A172 (cell line): ENCODE measurements at places on chromosomes 16 and 17. TPM values are rescaled to one million over a fixed set of nuclear protein-coding genes. Genes with fewer than 3 reads are reported as not detected.

GRCh38 chr17:50779747-50780353 lies 12.5 kb upstream of the ANKRD40CL start:
- DNase-seq, result no peak

- peak; percentile 60 for DNase-seq
These were observed 542 bp downstream of the SLC39A11 start for GRCh38 chr17:73091770-73092522.

ENGASE gene
- total RNA-seq, result 8.8 and 9.1 TPM in 2 replicates

CDR2L gene
- 24.0 and 26.6 TPM in 2 replicates for total RNA-seq

NETO2 gene
- total RNA-seq, result 19.9 and 34.5 TPM in 2 replicates

DNA sequence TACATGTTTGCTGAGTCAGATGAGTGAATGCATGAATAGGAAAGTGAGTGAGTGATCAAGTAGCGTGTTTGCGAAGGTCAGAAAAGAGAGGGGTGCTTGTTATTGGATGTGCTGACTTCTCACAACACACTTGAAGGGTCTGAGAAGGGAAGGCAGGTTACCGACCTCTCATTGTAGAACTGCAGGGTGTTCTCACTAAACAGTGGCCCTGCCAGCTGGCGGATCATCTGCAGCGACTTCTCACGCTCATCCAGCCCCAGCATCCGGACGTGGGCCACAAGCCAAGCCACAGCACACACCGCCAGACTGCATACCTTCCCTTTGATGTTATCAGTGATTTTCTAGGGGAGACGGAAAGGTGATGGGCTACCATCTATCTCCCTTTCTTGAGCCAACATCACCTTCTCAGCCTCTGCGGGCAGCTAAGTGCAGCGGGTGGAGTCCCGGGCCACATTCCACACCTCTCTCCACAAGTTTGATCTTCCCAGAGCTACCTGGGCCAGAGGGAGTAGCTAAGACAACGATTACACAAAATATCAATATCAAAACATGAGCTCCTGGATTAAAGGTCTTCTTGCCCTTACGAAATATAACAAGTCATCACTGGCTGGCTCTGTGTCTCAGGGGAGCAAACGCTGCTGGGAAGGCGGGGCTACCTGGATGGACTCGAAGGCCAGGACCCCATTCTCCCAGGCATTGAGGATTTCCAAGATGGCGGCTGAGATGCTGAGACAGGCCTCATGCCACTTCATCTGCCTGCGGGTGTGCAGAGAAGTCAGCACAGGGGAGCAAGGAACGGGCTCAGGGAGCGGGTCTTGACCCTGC lies 11.0 kb downstream of the CSF3 start:
- peak; percentile 52 for DNase-seq

GRCh38 chr16:16029431-16030011 lies 80.1 kb downstream of the ABCC1 start:
- DNase-seq, result no peak

SIRT7 gene
- total RNA-seq, result 34.9 and 47.0 TPM in 2 replicates

GRCh38 chr17:6667516-6667915 lies 16.0 kb downstream of the C17orf100 start:
- no peak for DNase-seq

ARHGAP23 gene
- 48.9 and 68.6 TPM in 2 replicates for total RNA-seq

GRCh38 chr16:28910086-28911031 lies 14.7 kb downstream of the RABEP2 start:
- peak; percentile 62 for DNase-seq

DNA sequence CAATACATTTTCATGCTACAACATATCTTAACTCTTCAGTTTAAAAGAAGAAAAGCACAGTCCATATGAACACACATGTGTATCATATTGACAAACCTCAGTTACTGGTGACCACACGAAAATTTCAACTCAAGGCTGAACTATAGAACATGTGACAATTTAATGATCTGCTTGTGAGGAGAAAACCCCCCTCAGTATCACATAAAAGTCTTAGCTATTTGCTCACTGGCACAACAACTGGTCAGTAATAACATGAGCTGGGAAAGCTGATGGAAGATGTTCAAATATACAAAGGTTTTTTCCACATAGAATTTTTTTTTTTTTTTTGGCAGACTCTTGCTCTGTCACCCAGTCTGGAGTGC lies 19.5 kb downstream of the ZNF652 start:
- no peak for DNase-seq

DNA sequence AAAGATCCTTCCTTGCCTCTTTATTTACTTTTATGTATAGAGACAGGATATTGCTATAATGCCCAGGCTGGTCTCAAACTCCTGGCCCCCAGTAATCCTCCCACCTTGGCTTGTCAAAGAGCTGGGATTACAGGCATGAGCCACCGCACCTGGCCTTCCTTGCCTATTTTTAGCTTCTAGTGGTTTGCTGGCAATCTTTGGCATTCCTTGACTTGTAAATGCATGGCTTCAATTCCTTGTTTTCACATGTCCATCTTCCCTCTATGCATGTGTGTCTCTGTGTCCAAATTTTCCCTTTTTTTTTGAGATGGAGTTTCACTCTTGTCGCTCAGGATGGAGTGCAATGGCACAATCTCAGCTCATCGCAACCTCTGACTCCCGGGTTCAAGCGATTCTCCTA lies 22.5 kb downstream of the HEXIM2 start:
- DNase-seq, result no peak

LRRC36 gene
- not detected in 2 replicates for total RNA-seq

GRCh38 chr16:14427371-14427948 lies 202.6 kb downstream of the PARN start:
- DNase-seq, result peak; percentile 87

ABCC12 gene
- not detected in 2 replicates for total RNA-seq

NRN1L gene
- total RNA-seq, result not detected in 2 replicates

- no peak for DNase-seq
These were observed 36.1 kb upstream of the SLC25A19 start for GRCh38 chr17:75325348-75325747.

TP53TG3F gene
- not detected in 2 replicates for total RNA-seq

LCAT gene
- total RNA-seq, result 4.9 and 16.7 TPM in 2 replicates

DNA sequence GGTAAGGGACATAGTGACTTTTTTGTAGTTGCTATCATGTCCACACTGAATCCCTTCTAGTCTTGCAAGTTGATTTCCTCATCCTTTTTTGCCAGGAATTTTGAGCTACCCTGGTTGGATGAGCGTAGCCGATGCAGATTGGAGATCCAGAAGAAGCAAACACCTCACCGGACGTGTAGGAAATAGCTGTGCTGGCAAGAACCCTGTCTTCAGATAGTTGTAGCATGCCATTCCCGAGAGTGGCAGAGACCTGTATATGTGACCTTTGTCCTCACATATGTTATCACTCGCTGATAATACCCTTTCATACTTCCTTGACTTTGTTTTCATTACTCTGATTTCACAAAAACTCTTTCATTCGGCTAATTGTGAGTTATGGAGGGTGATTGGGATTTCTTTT lies 6.2 kb upstream of the CASC3 start:
- DNase-seq, result no peak

DNA sequence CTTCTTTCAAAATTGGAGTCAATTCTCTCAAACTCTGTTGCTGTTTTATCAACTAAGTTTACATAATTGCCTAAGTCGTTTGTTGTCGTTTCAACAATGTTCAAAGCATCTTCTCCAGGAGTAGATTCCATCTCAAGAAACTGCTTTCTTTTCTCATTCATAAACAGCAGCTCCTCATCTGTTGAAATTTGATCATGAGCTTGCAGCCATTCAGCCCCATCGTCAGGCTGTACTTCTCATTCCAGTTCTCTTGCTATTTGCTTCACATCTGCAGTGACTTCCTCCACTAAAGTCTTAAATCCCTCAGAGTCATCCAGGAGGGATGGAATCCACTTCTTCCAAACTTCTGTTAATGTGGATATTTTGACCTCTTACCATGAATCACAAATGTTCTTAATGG lies 230.6 kb downstream of the IRF8 start:
- no peak for DNase-seq

- DNase-seq, result no peak
These were observed 29.6 kb downstream of the SGSM2 start for GRCh38 chr17:2366747-2367494.

RNF222 gene
- not detected in 2 replicates for total RNA-seq

CLEC3A gene
- not detected in 2 replicates for total RNA-seq

DNA sequence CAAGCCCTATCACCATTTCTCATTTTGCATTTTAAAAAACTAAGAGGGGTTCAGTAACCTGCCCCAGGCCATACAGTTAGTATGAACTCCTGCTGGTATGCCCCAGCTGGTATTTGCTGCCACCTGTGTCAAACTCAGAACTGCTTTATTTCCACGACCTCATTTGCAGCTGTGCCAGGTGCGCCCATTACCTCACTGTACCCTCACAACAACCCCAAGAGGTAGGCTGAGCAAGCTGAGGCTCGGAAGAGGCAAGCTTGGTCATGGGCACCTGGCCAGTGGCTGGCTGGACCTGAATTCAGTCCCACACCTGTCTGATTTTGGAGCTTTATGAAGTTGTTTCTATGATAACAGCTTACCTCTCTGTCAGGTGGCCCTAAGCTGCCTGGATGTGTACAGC lies 7.6 kb downstream of the EPN2 start:
- no peak for DNase-seq

- no peak for DNase-seq
These were observed 1.6 kb upstream of the SMARCD2 start for GRCh38 chr17:63843910-63844677.

ITGAL gene
- total RNA-seq, result 0.17 and 0.26 TPM in 2 replicates

DNA sequence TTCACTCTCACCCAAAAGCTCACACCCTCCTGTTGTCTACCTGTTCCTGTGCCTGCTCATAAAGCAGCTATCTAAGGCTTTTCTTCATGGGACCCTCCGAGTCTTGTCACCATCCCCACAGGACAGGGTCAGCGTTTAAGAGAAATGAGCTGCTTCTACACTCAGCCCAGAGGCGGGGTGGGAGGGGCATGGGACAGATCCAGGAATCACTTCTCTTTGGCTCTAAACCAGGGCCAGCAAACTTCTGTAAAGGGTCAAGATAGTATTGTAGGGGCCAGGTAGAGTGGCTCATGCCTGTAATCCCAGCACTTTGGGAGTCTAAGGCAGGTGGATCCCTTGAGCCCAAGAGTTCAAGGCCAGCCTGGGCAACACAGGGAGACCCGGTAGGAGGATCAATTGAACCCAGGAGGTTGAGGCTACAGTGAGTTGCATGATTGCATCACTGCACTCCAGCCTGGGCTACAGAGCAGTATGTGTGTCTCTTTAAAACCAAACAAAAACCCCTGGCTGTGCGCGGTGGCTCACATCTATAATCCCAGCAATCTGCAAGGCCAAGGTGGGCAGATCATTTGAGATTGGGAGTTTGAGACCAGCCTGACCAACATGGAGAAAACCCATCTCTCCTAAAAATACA lies 23.2 kb upstream of the KLHL11 start:
- DNase-seq, result no peak

- DNase-seq, result no peak
These were observed 20.3 kb downstream of the PIMREG start for GRCh38 chr17:6464446-6465041.
